Common myeloid progenitor, CD34-positive (primary cell): ENCODE measurements at places on chromosomes 5 and 9.

- no peak for DNase-seq
These were observed 757 bp downstream of the NRARP start for GRCh38 chr9:137301081-137301947.

- DNase-seq = no peak
These were observed 267.8 kb upstream of the CLINT1 start for GRCh38 chr5:158126442-158127405.

GRCh38 chr5:178391480-178391879 lies 158.9 kb upstream of the PHYKPL start:
- DNase-seq = no peak

- no peak for DNase-seq
These were observed 732.3 kb upstream of the DMAC1 start for GRCh38 chr9:8531826-8532415.

- no peak for DNase-seq
These were observed 14.4 kb upstream of the MEIKIN start for GRCh38 chr5:131959906-131960305.

- DNase-seq = no peak
These were observed 69.0 kb downstream of the MTAP start for GRCh38 chr9:21871256-21871975.

DNA sequence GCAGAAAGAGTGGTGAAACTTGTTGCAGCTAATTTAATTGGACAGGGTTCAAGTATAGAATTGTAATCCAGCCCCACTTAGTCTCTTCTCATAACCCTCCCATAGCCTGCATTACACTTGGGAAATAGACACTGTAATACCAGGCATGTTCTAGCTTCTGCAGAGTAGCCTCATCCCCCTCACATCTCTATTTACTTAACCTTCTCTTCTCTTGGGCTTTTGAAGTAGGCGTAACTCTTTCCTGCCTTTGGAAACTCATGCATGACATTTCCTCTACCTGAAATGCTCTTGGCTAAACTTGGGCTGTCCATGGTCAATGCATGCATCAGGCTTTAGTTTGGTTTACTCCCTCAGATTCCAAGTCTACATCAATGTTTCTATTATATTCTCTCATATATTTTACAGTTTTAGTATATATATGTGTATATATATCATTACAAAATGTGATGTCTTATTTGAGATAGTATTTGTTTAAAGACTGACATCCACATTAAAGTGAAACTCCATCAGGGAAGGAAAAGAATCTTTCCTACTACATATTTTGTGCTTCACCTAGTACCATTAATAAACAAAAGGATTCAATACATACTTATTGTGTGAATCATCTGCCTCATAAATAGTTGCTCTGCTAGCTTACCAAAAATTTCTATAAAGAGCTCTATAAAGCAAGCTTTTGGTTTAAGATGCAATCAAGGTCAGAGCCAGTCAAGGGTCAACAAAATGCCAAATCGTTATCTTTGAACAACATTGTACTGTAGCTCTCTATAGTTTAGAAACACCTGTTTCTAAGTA lies 1158.0 kb downstream of the MAT2B start:
- DNase-seq = no peak

- DNase-seq = no peak
These were observed 90.8 kb downstream of the SUSD1 start for GRCh38 chr9:112084334-112084733.

DNA sequence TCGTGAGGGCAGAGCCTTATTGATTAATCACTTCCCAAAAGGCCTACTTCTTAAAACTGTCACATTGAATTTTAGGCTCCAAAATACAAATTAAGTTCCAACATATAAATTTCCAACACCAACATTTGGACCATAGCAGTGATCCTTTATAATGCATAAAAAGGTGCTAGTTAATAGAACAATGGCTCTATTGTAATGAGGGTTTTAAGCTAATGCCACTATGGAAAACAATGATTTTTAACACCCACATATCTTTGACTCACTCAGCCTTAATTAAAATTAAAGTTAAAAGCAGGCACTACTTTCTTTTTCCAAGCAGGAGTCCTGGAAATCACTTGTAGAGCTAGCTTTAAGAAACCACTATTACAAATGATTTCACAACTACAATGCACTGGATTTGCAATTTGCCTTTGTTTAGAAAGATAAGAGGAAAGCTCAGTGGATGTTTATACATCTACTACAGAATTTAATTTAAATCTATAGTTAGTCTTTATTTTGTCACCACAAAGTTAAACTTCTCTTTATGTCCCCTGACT lies 41.8 kb downstream of the DPYSL3 start:
- DNase-seq = no peak

DNA sequence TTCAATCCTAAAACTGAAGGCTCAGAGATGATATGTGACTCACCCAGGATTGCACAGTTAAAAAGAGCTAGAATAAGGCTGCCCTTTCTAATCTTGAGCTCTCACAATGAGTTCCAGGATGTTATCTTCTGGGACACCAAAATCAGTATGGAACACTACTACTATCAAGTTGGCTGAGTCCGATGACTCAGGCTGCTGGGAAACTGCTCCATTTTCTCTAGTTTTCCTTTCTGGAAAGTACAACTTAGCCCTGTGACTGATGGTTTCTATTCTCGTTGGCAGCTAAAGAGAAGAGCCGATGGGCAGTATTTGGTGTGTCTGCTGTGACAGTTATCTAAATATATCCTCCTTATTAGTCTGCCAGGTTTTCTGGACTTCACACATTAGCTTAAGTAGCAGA lies 37.9 kb upstream of the DPYSL3 start:
- no peak for DNase-seq

DNA sequence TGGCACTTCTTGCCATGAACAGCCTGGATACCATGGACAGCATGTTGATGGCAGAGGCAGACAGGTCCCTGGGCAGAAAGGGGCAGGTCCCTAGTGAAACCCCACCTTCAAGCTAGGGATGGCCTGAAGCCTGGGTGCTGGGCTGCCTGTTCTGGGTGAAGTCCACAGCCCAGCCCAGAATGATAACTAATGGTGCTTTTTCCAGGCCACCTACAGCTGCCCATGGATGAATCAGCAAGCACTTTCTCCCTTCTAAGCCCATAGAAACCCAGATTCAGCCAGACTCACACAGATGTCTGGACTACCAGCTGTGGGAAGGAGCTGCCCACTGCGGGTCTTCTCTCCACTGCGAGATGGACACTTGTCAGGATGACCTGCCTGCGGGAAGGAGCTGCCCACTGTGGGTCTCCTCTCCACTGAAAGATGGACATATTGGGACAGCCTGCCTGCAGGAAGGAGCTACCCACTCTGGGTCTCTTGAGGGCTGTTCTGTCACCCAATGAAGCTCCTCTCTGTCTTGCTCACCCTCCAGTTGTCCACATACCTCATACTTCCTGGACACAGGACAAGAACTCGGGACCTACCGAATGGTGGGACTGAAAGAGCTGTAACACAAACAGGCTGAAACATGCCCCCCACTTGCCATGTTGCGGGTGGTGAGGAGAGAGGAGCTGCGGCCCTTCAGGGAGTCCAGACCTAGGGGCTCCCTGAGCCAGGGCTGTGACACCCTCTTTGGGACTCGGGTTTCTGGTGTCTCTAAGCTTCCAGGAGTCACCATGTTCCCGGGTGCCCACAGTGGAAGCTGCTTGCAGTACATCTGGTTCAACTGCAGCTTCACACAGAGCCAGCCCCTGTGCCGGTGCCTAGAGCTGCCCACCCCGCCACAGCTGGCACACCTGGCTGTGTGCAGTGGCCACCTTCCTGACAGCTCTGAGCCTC lies 60.7 kb upstream of the SYNPO start:
- no peak for DNase-seq

DNA sequence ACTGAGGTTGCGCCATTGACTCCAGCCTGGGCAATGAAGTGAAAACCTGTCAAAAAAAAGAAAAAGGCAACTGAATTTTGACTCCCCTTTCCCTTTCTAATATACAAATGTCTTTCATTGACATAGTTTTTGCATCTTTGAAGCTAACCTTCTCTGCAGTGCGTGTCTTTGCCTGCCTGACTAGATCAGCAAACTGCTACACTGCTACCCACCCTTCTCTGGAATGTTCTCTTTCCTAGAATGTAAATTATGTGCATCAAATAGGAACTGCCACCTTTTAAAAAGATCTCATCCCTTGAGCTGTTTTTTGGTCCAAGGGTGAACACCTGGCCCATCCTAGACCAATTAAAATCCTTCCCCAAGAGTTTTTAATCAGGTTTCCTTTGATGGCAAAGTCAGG lies 127.6 kb downstream of the SLC28A3 start:
- no peak for DNase-seq

DNA sequence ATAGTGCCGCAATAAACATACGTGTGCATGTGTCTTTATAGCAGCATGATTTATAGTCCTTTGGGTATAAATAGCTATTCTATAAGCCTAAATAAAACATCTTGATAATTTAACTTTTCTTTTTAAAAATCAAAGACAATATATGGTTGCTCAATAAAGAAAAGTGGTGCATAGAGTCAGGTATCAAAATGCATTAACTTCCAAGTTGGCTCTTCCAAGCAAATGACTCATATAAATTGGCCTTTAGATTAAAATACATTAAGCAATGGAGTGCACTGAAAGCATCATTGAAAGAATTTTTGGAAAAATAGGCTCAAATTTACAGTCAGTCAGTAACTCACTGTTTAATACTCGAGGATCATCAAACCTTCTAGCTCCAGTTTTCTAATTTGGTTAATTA lies 106.6 kb downstream of the PLCXD3 start:
- no peak for DNase-seq

GRCh38 chr9:2916382-2916985 lies 72.6 kb upstream of the PUM3 start:
- no peak for DNase-seq

GRCh38 chr5:880816-881550 lies 11.6 kb downstream of the BRD9 start:
- no peak for DNase-seq

- no peak for DNase-seq
These were observed 72.2 kb downstream of the LIX1 start for GRCh38 chr5:97070234-97070633.

DNA sequence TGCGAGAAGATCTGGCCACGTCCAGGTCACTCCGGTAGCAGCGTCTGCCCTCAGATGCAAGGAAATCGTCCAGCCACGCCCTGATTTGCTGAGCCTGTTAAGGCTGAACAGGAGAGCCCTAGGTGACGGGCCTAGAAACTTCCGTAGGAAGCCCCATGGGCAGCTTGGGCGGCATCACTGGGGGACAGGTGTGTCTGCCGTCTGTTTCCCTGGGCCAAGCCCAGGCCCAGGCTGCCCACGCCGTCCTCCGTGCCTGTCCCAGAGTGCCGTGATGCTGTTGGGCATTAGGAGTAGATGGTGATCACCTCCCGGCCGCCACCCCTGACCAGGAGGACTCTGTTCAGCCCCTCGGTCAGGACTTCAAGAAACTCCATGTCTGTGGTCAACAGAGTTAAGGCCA lies 43.5 kb downstream of the NKD2 start:
- no peak for DNase-seq

GRCh38 chr5:148387325-148387724 lies 3.6 kb downstream of the FBXO38 start:
- no peak for DNase-seq

GRCh38 chr5:83099001-83099400 lies 21.7 kb downstream of the XRCC4 start:
- no peak for DNase-seq

GRCh38 chr9:134793288-134794188 lies 87.1 kb upstream of the FCN2 start:
- DNase-seq = no peak

DNA sequence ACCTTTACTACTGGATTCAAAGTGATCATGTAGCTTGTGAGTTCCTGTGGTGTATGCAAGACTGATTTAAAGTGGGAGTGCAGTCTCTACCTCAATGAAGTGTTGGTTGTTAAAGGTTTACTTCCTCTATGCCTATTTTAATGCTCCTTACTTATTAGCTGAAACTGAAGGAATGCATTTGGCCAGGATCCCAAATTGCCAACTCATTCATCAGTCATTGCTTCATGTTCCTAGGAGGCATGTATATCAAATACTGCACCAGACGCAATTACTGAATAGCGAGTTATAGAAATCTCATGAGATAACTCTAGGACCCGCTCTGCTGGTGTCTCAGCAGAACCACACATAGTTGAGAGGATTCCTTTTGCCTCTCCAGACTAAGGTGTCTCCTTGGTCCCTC lies 143.0 kb upstream of the RPS23 start:
- DNase-seq = no peak
